ENCODE measurements at places on chromosomes 4 and X.

DNA sequence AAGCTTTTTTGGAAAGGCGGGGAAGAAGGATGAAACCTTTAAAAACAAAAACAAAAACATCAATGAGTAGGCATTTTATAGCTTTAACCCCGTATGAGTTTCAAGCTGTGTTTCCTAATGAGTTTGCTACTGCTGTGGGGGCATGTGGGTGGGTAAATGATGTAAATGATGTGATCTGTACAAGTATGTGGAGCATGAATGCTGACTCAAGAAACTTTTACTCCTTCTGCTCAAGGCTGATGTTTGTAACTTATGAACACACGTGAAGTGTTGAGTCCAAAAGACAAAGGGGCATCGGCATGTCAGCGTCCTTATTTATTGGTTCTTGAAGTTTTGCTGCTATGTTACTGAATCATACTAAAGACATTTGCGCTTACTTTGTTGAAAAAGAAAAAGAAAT lies 76.9 kb downstream of the CLCN4 start:
- no peak for DNase-seq

- DNase-seq: no peak
These were observed 2.2 kb downstream of the SLC16A2 start for GRCh38 chrX:74423289-74423998.

- no peak for DNase-seq
These were observed 469.0 kb downstream of the TLL1 start for GRCh38 chr4:166341992-166342391.

GRCh38 chr4:151407466-151408379 lies 1.3 kb upstream of the FHIP1A start:
- peak; percentile 53 for DNase-seq

DNA sequence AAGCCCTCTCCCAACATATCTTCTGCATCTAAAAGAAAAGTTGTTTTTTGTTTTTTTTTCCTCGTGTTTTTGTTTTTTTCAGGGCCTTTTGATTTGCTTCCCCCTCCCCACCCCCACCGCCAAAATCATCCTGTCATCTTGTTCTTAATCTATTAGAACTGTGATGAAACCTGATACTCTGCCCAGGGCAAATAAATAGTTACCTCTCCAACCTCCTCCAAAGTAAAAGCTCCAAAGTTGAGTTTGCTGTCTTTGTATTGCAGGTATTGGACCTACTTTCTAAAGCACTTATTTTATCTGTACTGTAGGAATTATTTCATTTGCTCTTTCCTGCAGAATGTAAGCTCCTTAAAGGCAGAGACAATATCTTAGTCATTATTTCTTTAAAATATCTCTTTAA lies 172.9 kb downstream of the SOWAHB start:
- DNase-seq: no peak

DNA sequence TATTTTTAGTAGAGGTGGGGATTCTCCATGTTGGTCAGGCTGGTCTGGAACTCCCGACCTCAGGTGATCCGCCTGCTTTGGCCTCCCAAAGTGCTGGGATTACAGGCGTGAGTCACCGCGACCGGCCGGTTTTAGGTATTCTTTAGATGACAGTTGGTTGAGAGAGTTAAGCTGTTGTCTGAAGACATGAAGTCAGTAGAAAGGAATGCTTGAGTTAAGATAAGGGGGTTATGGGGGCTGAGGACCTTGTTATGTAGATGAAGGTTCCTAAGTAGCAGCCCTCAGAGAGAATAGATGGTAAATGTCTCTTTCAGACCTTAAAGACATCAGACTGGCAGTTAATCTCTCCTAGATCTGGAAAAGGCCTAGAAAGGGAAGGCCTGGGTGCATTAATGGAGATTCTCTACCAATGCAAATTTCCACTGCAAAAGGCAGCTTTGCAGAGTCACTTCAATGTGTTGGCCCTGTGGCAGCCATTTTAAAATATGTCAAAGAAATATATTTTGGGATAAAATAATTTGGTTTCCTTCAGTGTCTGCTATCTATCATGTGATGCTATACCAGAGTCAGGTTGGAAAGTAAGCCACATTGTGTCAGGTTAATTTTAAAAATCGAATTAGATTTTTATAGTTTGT lies 6.4 kb upstream of the ZNF674 start:
- no peak for DNase-seq

DNA sequence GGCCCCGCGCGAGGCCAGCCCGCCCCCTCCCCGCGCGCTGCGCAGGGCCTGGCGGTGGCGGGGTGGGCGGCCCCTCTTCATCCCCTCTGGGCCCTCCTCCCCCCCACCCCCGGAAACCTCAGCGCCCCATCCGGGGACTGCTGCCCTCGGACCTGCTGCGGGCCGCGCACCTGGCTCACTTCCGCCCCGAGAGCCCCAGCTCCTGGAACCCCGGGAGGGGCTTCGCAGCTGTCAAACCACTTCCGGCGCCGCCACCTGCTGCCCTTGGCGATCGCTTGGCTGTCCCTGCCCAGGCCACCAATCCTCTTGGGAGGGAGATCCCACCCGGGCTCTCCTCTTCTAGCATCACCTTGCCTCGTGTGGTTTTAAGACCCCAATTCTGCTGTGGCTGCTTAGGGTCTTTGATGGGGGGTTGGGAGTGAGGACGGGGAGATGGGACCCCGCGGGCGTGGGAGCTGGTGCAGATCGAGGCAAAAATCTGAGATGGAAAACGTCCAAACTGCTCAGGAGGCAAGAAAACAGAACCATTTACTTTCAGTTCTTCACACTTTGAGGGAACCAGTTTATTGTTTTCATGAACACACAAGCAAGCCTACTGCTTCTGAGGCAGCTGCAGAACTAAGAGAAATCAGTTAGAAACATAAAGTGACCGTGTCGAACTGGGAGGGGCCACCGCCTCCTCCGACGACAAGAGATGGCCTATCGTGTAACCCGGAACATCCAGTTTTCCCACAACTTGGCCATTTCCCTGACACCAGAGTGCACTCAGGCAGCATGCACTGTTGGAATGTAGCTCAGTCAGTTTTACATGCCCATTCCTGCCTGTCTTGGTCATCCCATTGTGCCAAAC lies 754 bp downstream of the MTMR1 start:
- DNase-seq: peak; percentile 58

- no peak for DNase-seq
These were observed 454.2 kb downstream of the NLGN4X start for GRCh38 chrX:5774446-5774845.

GRCh38 chr4:184154199-184154598 lies 63.5 kb downstream of the ENPP6 start:
- no peak for DNase-seq

GRCh38 chr4:90979556-90979955 lies 852.4 kb downstream of the CCSER1 start:
- no peak for DNase-seq

GRCh38 chr4:181957088-181957487 lies 286.1 kb upstream of the TENM3 start:
- DNase-seq: no peak

GRCh38 chr4:189832528-189832927 lies 108.1 kb upstream of the FRG1 start:
- DNase-seq: no peak

DNA sequence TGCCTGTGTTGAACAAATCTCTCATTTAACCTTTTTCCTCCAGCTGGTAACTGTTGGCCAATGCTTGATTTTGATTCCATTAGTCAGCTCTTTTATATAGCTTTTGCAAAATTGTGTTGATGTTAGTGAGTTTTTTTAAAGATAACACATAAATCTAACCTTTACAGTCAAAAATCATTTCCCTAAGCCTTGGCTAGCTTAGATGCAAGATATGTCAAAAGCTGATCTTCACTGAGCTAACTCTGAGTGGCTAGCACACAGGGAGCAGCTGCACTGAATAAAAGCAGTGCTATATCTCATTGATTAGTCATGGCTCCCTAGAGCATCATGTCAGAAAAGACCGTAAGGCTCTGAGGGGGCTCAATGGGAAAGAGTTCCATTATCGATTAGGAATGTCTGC lies 78.7 kb downstream of the PPARGC1A start:
- no peak for DNase-seq

GRCh38 chr4:85018983-85019382 lies 52.5 kb upstream of the WDFY3 start:
- DNase-seq: no peak

DNA sequence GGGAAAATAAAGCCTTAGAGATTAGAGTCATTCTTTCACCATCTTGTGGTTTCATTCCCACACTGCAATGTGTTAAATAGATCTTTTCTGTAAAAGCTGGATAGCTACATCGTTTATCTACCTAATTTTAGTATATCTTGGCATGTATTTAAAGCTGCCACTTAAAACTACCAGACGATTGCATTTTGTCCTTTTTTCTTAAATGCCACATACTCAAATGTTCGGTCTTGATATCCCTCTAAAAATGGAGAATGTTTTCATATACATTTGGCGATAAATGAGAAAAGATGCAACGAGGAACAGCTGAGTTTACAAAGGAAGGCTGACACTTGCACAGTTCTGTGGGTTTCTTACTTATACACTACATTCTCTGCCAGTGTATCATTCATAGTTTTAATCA lies 148.3 kb downstream of the CENPC start:
- no peak for DNase-seq

GRCh38 chr4:140004549-140004895 lies 149.5 kb downstream of the MAML3 start:
- DNase-seq: no peak

DNA sequence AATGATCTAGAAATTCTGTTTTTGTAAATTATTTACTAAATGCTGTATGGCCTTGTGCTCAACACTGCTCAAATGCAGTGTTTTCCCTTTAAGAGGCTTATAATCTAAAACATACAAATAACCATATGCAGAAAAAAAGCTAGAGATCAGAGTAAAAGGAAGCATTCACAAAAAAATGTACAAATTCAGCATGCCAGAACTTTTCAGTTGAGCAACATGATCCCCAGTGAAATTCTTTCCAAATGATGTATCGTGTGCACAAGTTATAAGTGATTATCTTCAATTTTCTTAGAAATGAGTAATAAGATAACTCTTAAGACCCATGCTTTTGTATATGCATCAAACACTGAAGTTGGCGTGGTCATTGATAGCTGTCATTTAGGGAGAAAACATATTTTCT lies 5.0 kb downstream of the GPC3 start:
- no peak for DNase-seq

GRCh38 chrX:114087543-114087942 lies 496.3 kb upstream of the HTR2C start:
- DNase-seq: no peak

DNA sequence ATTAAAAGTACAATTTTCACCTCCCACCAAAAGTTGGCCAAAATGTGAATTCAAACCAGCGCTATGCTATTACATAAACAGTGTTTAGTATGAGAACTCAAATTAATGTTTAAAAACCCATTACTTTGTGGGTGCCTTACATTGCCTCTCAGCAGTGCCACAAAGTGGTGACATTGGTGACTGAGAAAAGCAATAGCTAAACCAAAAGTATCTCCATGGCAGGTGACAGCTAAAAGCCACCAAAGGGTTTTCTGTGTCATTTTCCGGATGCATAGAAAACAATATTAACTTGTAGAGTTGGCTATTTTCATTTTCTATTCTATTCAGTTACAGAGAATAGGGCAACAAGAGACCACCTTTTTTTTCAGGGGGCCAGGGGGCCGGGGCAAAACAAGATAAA lies 261.2 kb downstream of the MAPK10 start:
- no peak for DNase-seq

All from hematopoietic multipotent progenitor cell treated with erythropoietin and hydrocortisone succinate and interleukin-3 and kit ligand, for 6 days (in vitro differentiated cells).